HS-27A (cell line): ENCODE measurements at places on chromosomes 5 and 9.
A peak's percentile ranks its signal among the peaks of the same experiment; 100 is the strongest.

DNA sequence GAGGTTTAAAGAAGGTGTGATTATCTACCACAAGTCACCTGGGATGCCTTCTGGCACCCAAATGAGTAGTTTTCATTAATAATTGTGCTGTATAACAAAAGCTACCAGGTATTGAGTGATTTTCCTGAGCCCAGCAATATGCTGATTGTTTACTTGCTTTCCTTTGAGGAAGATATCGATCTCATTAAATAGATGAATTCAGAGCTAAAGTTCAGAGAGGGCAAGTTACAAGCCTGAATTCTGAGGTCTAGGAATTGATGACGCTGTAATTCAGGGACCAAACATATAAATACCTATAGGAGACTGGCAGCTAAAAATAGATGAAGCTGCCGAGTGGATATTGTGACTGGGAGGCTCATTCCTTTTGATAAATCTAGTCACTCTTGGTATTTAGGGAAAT, 1.1 kb downstream of the ERCC6L2 start:
- DNase-seq = no peak

DNA sequence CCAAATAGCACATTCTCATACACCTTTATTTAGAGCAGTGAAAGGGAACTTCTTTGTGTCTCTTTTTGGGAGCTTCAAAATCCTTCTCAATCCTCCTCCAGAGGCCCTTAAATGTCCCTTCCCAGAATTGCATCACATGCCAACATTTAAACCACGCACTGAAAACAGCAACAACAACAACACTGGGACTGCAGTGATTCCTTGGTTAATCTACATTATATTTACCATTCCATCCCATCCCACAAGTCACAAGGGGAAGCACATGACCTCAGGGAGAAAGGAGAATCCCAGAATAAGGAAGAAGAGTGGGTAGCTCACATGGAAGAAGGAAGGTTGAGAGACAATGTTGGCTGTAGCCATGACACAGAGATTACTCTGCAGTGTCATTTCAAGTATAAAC, 41.1 kb downstream of the ELOVL7 start:
- DNase-seq = no peak

GRCh38 chr5:172855597-172856292, 21.7 kb downstream of the ERGIC1 start:
- no peak for DNase-seq

GRCh38 chr5:72749362-72749997, 67.0 kb upstream of the TNPO1 start:
- no peak for DNase-seq

DNA sequence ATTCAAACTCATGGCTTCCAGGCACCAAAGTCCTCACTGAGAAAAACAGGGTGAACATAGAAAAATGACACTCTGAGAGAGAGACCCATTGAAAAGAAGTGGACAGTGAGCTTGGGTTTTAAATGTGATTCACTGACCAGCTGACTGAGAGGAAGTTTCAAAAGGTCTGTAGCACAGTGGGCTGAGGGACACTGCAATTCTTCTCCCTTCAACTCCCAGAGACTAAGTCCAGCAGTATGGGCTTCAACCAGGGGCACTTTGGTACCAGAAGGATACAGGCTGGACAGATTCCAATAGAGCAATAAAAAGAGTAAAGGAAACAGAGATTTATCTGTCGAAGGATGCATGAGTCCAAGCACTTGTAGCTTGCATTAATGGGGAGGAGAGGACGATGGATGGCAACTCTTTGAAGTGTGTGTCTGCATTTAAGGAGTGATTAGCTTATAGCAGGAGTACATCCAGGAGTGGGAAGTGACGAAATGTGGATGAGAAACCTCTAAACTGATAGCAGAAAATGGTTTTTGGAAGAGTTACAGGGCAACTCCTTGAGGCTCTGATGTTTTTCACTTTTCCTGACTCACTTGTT, 117.0 kb upstream of the ANKRD55 start:
- DNase-seq = no peak

DNA sequence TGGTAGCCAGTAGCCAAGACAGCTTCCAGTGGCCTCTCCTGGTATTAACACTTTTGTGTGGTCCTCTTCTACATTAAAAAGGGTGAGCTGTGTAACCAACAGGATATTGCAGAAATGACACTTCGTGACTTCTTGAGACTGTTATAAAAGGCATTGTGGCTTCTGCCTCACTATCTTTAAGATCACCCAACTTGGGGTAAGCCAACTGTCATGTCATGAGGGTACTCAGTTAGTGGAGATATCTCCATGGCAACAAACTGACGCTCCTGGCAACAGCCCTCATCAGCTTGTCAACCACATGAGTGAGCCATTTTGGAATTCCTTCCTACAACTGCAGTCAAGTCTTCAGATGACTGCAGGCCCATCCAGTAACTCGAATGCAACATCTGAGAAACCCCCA, 121.7 kb downstream of the DEPDC1B start:
- DNase-seq = no peak

DNA sequence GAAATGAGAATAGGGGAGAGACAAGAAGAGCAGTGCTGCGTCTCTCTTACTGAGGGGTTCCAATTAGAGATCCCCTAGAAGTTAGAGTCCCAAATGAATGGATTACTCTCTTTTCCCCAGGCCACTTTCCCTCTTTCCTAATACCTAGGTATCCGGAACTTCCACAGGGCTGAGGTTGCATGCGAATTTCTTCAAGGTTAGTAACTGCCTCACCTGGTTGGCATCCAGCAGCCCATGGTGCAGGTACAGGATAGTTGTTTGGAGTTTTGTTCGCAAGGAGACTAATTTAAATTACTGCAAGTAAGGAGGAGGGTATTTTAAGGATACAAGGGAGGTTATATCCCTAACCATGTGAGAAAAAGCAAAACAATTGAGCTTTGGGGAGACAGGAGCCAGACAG, 52.4 kb upstream of the JAK2 start:
- no peak for DNase-seq

- no peak for DNase-seq
These were observed at the start of the genes BHMT2 and DMGDH for GRCh38 chr5:79069488-79070349. BHMT2 (plus strand) TSS chr5:79069767; CDS start chr5:79069783, 16 bp downstream. DMGDH (minus strand) TSS chr5:79069674; CDS start chr5:79069620, 54 bp downstream.

DNA sequence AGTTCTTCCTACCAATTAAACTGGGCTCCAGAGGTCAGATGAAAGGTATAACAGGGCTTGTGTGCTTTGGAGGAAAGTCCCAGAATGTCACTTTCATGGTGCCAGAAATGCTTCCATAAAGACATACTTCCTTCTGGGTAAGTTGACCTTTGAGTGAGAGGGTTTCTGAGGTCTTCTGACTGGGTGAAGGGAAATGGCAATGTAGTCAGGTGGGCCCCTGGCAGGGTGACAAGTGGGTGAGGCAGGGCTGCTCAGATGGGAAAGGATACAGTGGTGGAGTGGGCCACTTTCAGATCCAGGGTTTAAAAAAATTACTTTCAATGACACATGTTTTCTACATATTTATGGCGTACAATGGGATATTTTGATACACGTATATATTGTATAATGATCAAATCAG, 136.5 kb upstream of the PITX1 start:
- no peak for DNase-seq

GRCh38 chr5:59648949-59649921, 244.3 kb downstream of the PDE4D start:
- DNase-seq = no peak

- no peak for DNase-seq
These were observed 140.3 kb upstream of the IRX2 start for GRCh38 chr5:2891781-2892180.

- DNase-seq = no peak
These were observed 35.4 kb upstream of the SLC28A3 start for GRCh38 chr9:84375954-84376353.

GRCh38 chr5:143985832-143986515, 174.0 kb downstream of the HMHB1 start:
- peak; percentile 59 for DNase-seq

DNA sequence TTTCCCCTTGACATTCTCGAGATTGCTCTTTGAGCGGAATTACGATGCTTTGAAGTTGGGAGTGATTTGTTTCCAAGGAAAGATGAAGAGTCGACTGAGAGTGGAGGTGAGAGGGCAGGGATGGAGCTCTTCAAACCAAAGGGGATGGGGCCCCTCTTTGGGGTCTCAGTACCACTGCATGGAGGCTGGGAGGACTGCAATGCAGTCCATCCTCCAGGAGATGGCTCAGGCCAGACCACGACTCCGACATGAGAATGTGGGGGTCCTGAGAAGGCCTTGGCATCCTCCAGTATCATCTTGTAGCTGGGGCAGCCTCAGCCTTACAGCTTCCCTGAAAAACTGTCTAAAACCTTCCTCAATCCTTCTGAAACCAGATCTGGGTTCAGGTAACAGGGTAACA, 51.1 kb upstream of the CDKN2AIPNL start:
- no peak for DNase-seq

- DNase-seq = no peak
These were observed 483 bp upstream of the DAB2IP start for GRCh38 chr9:121651008-121651294.

- no peak for DNase-seq
These were observed 1.2 kb downstream of the SURF4 start for GRCh38 chr9:133374612-133375115.

- DNase-seq = no peak
These were observed 1.6 kb downstream of the CFAP95 start for GRCh38 chr9:69822116-69822750.

- DNase-seq = no peak
These were observed 100.3 kb upstream of the ELAVL2 start for GRCh38 chr9:23926368-23926767.

GRCh38 chr5:67530609-67531255, 334.1 kb upstream of the CD180 start:
- no peak for DNase-seq

DNA sequence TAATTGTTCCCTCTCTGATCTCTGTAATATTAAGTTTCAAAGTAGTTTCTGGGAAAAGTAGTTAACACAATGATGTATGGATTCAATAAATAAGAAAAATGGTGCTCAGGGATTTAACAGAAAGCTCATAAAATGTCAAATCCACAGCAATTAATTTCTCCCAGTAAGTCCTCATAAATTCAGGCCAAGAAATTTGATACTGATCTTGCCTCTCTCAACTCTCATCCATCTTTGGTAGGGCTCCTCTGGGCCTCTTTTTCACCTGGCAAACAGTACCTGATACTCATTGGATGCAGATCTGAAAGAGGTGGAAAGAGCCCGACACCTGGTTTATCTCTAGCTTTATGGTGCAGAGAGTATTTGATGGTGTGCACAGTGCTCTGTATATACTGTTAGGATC, 106.1 kb downstream of the STK32A start:
- DNase-seq = no peak

DNA sequence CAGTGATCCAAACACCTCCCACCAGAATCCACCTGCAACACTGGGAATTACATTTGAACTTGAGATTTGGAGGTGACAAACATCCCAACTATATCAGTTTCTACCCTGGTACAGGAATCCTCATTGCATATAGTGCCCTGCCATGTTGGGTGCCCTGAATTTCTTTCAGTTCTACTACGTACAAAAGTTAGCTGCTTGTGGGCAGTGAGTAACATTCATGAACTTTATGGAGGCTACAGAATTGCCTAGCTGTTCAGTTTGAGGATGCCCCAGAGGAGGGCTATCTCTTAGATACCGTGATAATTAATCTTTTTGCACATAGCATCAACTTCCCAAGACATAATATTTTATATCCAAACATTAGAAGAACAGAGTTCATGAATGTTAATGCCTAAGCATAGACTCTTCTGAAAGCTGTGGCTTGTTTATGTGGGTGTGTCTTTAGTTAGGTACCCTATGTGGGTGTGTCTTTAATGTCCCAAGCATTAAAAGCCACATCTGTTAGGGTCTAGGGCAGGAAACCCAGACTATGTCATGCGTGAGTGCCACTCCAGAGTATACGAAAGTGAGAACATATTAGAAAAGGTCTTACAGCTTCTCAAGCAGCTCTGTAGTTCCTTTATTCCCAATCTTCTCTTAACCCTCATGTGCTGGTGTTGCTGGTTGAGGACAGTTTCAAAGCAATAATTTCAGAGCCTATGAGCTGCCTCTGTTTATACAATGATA, 47.0 kb upstream of the CHD1 start:
- no peak for DNase-seq

GRCh38 chr9:18935541-18935940, 97.5 kb downstream of the SAXO1 start:
- DNase-seq = no peak
